NCI-H1092 (cell line): ENCODE measurements at places on chromosomes 13 and 19.

DNA sequence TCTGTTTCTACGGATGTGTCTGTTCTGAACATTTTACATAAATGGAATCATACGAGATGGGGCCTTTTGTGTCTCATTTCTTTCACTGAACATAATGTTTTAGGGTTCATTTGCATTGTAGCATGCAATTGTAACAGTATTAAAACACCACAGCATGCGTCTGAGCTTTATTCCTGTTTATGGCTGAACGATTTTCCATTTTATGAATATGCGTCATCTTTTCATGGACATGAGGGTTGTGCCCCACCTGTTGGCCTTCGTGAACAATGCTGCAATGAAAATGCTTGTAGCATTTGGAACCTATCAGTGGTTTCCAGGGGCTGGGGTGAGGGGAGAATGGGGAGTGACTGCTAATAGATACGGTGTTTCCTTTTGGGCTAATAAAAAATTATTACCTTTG is 5.1 kb downstream of the OR10H1 start:
- DNase-seq = no peak

DNA sequence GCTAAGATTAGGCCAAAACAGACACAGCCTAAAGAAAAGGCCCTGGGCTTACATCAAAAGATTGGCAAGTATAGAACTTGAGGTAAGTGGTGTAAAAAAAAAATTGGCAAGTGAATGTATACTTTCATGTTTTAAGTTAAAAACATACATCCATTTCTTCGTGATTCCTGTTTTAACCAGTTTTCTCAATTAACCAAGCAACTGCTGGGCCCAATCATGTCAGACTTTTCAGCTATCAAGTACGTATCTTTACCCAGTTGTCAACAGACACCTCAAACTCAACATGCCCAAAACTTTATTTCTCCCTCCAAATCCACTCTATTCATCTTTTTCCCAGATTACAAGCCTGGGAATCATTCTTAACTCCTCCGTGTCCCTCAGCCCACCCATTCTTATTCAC is 1.0 kb downstream of the PCID2 start:
- DNase-seq = no peak

GRCh38 chr19:1266916-1267476 is 2.1 kb upstream of the CIRBP start:
- no peak for DNase-seq

- no peak for DNase-seq
These were observed 3.0 kb downstream of the TRPM4 start for GRCh38 chr19:49160450-49161189.

GRCh38 chr13:43787997-43788396 is 1.2 kb upstream of the ENOX1 start:
- DNase-seq = no peak

GRCh38 chr19:37564624-37565369 is 29.8 kb downstream of the ZNF571 start:
- DNase-seq = no peak

DNA sequence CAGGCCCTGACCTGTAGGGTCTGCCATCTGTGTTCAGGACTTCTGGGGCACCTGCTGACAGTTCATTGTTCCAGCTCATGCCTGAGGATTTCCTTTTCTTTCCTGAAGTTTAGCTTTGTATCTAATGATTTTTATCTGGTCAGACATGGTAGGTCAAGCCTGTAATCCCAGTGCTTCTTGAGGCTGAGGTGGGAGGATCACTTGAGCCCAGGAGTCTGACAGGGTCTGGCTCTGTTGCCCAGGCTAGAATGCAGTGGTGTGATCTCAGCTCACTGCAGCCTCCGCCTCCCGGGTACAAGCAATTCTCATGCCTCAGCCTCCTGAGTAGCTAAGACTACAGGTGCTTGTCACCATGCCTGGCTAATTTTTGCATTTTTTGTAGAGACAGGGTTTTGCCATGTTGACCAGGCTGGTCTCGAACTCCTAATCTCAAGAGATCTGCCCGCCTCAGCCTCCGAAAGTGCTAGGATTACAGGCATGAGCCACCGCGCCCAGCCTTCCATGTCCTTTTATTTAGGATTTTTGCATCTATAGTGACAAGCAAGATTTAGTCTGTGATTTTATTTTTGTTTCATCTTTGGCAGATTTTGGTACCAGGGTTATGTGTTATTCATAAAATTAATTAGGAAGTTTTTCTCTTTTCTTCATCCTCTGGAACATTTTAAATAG is 33.2 kb downstream of the CHST8 start:
- DNase-seq = no peak

DNA sequence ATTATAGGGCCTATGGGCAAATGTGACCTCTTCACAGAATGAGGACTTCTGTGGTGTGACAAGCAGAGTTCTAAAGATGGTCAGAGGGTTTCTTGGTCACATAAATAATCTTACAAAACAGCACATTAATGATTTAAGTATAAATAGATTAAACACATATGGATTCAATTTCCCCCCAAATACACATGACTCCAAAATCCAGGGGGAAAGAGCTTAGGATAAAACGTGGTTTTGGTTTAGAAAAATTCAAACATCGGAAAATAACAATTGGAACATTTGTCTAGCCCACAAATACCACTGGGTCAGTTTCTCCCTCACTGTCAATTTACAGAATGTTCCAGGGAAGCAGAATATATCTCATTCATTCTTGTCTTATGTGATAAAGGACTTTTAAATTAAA is 283.1 kb downstream of the COG6 start:
- no peak for DNase-seq

DNA sequence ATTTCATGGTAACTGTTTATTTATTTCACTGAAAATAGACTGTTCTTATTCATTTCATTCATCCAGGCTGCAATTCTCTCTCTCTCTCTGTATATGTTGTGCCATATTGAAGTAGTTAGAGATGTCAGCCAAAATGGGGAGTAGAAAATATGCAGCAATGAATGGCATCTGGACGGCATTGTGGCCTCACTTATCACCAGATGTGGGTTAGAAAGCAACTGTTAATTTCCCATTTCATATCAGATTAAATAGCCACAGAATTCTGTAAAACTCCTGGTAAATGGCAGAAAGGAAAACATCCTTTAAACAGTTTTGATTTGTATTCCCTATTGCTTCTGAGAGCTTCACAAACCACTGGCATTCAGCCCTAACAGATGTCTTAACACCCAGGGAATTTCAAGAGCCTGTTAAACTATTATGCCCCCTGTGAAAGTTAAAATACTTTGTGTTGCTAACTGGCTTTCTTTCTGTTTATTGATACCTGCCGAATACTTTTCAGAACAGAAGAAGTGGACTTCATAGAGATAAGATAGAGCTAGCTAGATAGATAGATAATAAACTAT is 1763.3 kb upstream of the MIR17HG start:
- DNase-seq = no peak

GRCh38 chr13:97629601-97630272 is 195.8 kb downstream of the RAP2A start:
- DNase-seq = peak; percentile 58
